ENCODE measurements at places on chromosomes 6 and 20.

- no peak for DNase-seq
These were observed 39.0 kb downstream of the STX11 start for GRCh38 chr6:144189351-144189750.

DNA sequence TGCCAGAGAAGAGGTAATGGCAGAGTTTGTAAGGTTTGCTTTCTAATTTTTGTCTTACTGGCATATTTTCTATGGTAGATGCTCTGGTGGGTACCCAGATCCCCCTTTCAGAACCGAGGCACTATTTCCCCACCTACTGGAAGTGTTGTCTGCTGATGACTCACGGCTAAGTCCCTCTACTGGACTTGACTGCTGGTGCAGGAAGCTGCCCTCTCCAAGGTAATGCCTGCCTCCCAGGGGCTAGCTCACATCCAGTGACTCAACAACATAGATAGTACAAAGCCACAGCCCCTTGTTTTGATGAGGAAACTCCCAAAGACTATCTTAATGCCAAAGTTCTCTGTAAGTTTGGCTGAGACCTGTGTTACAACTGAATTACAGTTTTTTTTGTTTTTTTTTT lies 285.4 kb upstream of the FLRT3 start:
- DNase-seq = peak; percentile 47

GRCh38 chr6:13260101-13260598 lies 68.2 kb downstream of the TBC1D7 start:
- DNase-seq = no peak

DNA sequence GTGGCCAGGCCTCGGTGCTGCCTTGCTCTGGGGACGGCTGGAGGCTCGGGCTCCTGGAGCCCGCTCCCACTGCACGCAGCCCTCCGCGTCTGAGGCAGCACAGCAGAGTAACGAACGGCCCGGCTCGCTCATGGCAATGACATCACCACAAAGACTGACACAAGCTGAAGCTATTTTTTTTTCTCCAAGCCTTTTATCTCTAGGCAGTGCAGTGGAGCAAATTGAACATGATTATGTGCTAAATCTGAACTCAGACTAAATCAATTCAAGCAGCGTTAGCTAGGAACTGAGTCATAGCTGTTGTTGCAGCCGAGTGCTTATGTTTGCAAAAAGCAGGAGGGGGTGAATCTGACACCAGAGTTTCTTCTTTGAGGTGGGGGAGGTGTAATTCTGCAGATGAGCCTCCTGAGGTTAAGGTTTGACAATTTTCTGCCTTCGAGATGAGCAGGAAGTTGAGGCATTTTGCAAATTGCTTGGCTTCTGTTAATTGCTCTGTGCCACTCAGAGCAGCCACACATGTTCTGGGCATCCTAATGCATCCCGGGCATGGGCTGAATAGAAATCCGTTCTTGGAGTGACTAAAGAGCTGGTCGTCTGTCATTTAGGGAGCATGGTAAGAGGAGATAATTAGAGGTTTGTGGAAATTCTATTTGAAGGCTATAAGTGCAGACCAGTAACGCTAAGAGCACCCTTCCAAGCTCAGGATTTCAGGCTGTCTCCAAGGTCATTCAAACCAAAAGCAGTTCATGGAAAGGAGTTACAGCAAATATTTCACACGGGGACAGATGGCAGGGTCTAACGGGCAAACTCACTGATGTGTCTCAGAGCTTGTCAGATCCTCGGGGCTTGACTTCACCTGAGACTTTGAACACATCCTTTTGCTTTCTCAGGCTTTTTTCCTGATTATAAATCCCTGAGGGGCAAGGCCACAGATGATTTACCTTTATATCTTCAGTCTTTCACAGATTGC lies 155.1 kb upstream of the ENPP5 start:
- peak; percentile 14 for DNase-seq
